Glomerular endothelial cell (primary cell): ENCODE measurements at places on chromosomes 6 and 20. TPM values are rescaled to one million over a fixed set of nuclear protein-coding genes. Genes with fewer than 3 reads are reported as not detected.

The CCN6 gene
- total RNA-seq, result not detected in 2 replicates

The ID1 gene
- total RNA-seq, result 74.3 and 145 TPM in 2 replicates

The TRIM40 gene
- total RNA-seq, result not detected in 2 replicates

The CYP21A2 gene
- not detected in 2 replicates for total RNA-seq

The POU3F2 gene
- not detected in 2 replicates for total RNA-seq

The OR12D3 gene
- not detected in 2 replicates for total RNA-seq

The ACTR5 gene
- 9.7 and 11.0 TPM in 2 replicates for total RNA-seq

- DNase-seq, result no peak
These were observed 108.5 kb downstream of the MAP3K4 start for GRCh38 chr6:161100072-161100471.

GRCh38 chr6:40688214-40688761 lies 101.1 kb upstream of the LRFN2 start:
- no peak for DNase-seq

DNA sequence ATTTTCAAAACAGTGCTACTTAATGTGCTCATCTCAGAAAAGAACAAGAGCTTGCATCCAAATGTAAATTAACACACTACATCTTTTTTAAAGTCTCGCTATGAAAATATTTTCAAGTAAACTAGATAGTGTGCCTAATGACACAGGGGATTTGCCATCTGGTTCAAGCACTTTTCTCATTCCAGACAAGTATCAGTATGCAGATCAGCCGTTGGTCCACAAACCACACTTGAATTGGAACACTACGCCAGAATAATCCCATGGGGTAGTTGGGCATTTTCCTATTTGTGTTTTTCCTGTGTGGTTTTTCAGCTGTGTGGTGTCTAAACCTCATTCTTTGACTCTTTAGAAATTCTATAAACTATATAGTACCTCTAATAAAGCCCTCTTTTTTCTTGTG lies 256.2 kb downstream of the EPHA7 start:
- DNase-seq, result no peak

DNA sequence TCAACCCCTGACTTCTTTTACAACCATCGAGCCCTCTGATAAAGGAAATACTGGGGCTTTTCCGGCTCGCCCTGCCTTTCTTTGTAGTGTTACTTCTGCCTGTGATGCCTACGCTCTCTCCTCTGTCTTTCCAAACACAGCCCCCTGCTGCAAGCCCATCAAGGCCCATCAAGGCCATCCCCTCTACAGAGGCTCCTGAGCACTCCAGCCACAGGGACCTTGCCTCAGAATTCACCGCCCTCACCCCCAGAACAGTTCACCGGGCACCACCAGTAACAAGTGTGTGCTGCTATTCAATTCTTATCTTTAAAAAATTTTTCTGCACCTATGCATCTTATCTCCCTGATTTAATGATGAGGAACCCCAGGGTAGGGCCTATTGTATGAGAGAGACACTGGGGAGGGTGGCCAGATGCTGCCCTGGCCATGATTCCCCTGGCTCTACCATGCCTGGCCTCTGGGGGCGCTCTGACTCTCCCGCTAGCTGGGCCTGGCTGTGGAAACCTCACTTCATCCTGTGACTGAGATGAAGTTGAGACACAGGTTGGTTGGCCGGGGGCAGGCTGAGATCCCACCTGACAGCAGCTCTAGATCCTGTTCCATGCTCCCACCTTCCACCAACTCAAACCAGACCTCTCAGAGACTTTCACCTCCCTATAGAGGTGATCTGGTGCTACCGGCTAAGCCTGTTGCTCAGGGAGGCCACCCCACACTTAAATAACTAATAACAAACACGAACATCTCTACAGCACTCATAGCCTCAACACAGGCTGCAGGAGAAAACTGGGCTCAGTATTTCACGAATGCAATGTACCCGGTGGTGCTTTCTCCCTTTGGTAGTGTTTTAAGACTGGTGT lies 19.2 kb upstream of the GLP1R start:
- DNase-seq, result no peak

GRCh38 chr6:52373151-52373690 lies 11.3 kb downstream of the PAQR8 start:
- DNase-seq, result no peak

DNA sequence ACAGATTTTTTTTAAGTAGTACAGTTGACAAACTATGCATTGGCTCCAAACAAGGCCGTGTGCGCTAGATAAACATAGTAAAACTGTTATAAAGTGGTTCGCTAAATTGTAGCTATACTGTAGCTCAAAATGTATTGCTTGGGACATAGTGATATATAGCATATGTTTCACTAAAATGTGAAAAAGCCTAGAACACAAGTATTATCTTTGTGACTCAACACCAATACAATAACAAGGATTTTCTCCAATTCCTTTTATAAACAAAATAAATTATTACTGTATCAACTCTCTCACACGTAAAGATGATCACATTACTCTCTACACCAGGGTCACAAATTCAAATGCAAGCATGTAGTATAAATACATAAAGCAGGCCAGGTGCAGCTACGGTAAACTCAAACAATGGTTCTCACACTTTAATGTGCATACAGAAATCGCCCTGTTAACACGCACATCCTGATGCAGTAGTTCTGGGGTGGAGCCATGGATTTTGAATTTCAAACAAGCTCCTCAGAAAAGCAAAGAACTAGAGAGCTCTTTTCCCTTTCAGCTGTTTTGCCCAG lies 214.6 kb downstream of the GMDS start:
- DNase-seq, result no peak

DNA sequence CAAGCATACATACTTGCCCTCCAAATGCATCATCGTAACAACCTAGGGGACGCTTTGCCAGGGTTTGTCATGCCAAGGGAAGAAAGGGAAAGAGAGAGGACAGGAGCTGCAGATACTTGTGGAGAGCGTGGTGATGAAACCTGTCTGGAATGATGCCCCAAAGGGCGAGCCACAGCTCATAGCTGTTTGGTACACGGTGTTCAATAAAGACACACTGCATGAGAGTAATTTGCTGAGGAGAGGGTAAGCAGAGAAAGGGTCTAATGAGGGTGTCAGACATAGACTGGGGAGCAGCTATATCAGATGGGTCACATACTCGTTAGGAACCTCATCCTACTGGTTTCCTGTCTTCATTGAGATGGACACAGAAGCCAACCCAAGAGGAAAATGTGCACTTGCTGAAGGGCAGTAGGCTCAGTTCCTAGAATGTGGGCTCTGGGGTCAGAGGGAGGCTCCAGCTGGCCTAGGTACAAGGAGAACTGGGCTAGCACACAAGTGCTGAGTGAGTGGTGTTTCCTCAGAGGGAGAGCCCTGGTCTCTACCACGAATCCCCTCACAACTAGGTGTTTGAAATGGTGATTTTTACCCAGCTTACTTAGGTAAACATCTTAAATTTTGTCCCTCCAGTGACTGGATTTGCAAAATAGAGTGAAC lies 5.2 kb upstream of the FOXO3 start:
- DNase-seq, result no peak

DNA sequence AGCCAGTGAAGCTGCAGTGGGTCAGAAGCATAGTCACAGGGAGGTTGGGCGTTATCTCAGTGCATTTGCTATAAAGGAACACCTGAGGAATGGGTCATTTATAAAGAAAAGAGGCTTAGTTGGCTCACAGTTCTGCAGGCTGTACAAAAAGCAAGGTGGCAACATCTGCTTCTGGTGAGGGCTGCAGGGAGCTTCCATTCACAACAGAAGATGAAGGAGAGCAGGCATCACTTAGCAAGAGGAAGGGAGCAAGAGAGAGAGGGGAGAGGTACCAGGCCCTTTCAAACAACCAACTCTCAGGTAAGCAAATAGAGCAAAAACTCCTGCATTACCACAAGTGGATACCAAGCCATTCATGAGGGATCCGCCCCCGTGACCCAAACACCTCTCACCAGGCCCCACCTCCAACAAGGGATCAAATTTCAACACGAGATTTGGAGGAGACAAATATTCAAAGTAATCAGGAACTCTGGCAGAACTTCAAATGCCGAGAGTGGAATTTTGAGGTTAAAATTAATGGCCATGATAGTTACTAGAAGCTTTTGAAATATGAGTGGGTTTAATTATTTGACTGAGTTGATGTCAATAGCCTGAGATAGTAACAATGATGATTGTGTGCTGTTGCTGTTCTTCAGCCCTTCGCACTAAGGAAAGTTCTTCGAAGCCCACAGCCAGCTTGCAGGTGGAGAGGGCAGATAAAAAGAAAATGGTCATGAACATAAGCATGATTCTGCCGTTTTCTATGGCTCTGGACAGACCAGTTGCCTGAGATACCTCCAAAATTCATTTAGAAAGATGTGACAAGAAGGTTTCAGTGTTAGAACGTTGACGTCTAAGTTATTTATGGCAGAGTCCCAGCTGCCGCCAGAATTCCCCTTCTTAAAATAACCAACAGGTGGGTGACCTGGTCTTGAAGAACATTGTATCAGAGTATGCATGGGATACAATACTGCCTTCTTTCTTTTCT lies 55.3 kb upstream of the ADTRP start:
- DNase-seq, result no peak

DNA sequence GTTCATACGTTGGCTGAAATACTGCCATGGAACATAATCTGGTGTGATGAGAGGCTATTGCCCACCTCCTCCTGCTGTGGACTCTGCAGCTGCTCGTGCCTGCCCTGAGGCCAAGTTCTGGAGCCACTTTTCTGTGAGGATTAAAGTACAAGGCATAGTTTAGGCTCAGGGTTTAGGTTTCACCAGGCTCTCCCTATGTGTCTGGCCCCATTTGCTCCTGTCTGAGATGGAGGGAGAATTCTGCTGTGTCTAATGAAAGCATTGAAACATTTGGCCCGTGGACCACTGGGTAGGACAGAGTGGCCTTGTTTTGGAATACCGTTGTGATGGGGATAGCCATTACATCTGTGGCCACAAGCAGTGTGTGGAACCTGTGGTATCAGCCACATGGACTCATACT lies 5.9 kb downstream of the WRNIP1 start:
- no peak for DNase-seq

DNA sequence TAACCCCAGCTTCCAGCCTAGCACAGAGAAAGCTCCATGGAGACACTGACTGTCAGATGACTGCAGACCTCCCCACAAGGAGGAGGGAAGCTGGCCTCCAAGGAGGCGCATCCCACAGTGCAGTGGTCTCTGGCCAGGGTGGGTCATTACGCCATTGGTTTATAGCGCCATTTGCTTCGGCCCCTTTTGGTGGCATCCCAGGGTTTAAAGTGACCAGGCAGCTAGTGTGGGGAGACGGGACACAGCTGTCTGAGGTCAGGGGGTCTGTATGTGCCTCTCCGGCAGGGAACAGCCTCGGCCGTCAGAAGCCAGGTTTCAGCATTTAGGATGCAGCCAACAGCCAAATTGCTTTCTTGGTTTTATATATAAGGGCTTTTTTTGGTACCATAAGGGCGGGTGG lies 15.8 kb upstream of the PMEPA1 start:
- DNase-seq, result no peak

GRCh38 chr20:20519269-20519668 lies 151.4 kb downstream of the INSM1 start:
- DNase-seq, result no peak

GRCh38 chr6:167676000-167676665 lies 150.6 kb upstream of the AFDN start:
- no peak for DNase-seq

GRCh38 chr6:166620478-166621113 lies 6.5 kb downstream of the RPS6KA2 start:
- DNase-seq, result no peak

GRCh38 chr6:37316071-37316470 lies 37.7 kb upstream of the RNF8 start:
- no peak for DNase-seq

DNA sequence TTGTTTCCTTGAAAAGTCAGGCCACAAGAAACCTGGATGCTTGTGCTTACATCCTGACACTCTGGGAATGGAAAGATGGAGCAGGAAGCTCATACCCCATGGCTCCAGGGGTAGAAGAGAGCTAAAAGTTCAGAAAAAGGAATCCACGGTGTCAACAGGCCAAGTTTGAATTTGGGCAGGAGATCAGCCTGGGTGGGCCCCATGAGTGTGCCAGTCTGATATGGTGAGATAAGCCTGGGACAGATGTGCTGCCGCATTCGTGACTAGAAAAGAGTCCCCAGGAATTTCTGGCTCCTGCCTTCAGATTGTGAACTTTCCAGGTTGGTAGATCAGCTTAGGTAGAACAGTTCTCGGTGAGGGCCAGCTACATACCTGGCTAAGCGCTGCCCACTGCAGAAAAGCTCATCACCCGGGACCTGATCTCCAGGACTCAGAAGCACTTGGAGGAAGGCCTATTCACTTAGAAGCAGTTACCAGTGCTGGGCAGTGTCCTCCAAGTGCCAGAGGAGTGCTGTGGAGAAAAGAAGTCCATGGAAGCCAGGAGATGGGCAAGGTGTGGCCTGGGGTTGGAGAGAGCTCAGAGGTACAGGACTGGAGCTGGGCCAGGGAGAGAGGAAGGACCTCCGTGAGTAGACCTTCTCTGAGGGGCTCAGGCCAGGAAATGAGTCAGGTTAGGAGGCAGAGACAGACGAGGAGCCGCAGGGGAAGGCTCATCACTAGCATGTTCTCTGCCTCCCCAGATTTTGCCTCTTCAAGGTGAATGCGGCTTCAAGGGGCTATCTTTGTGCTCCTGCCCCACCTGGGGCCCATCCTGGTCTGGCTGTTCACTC lies at the start of gene TSPO2:
TSS of gene TSPO2 (plus strand) at position 242 of the 830 bp plus-strand sequence. CDS start at position 761, 519 bp downstream.
- DNase-seq, result no peak

DNA sequence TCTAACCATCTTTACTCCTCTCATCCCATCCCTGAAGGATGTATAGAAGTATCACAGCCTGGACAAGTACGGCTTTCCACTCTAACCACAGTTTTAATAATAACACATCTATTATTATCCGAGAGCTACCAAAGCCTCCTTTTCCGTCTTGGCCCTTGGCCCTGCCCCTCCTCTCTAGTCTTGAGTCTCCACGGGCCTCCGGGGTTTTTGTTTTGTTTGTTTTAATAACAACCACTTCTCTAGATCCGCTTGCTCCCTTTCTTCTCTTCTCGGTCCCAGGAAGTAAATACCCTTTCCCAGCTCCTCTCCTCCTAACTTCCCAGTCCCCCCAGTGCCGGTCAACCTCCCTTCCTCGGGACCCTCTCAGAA lies 661 bp downstream of the LCA5 start:
- DNase-seq, result no peak
